Cardiac septum (tissue), 1 donor: ENCODE measurements at places on chromosomes 4 and X. TPM values are rescaled to one million over a fixed set of nuclear protein-coding genes. Genes with fewer than 3 reads are reported as not detected.
A peak's percentile ranks its signal among the peaks of the same experiment; 100 is the strongest.

DCHS2 gene
- total RNA-seq: not detected

ZNF185 gene
- 1.4 TPM for total RNA-seq

ZNF157 gene
- total RNA-seq: 0.11 TPM

CD38 gene
- 0.92 TPM for total RNA-seq

TBX22 gene
- total RNA-seq: not detected

SLC9B2 gene
- total RNA-seq: 6.4 TPM

RPL10 gene
- total RNA-seq: 1,520 TPM

TMEM154 gene
- total RNA-seq: 1.6 TPM

CCDC149 gene
- 11.7 TPM for total RNA-seq

DNA sequence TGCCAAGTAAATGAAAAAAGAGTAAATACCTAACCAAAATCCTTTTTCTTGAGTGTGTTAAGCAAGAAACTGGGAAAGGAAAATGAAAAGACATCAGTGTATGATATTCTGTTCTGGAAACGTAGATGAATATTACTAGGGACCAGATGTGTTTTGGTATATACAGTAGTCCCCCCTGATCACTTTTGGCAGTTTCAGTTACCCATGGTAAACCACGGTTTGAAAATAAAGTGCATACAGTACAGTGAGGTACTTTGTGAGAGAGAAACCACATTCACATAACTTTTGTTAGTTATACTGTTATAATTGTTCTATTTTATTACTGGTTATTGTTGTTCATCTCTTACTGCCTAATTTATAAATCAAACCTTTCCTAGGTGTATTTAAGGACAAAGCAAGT lies 250.9 kb downstream of the TENM3 start:
- no peak for DNase-seq

DNA sequence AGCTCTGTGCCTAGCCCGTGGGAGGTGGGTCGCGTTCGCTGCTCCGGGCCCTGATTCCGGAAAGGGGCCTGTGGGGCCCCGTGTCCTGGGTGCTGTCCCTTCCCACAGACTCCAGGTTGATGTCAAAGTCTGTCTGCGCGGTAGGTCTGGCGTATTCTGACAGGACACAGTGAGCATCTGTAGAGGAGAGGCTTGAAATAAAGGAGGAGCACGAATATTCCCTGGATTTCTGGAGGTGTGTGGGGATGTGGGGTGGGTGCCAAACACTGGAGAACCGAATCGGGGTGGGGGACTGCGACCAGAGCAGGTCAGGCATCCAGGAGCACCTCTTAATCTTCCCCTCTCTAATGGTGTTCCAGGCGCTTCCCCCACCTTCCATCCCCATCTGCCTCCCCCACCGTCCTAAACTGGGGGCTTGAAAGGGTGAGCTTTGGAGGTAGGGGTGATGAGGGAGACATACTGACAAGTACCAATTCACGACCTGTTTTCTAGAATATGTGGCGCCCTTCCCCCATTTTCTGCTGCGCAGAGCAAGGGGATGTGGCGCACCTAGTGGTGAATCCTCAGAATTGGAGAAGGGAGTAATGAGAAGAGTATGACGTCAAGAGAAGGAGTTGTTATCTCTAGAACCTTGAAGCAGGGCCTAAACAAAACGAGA lies 877 bp downstream of the GPRASP1 start:
- DNase-seq: no peak

GRCh38 chrX:112786076-112786475 lies 54.6 kb downstream of the AMOT start:
- DNase-seq: no peak

GRCh38 chr4:153112041-153112441 lies 92.2 kb upstream of the TRIM2 start:
- DNase-seq: no peak

GRCh38 chrX:68789966-68790365 lies 38.9 kb upstream of the EFNB1 start:
- no peak for DNase-seq

DNA sequence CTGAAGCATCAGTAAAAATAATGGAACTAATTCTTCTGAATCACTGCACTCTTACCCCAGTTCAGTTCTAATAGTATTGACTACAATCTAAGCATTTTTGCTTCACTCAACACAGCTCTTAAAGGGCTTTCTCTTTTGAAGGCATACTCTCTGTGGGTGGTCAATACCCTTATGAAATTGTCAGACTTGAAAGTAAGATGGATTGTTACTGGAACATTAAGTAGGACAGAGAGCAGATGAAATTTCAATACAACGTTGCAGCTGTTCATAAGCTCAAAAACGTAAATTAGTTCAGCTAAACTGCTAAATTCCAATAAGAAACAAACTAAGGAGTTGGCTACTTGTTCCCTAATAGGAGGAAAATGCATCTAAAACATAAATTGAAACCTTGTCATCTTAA lies 352.3 kb upstream of the TENM3 start:
- no peak for DNase-seq

GRCh38 chrX:68829582-68830418 lies 979 bp downstream of the EFNB1 start:
- peak; percentile 74 for DNase-seq

GRCh38 chr4:143336781-143337599 lies at the start of gene GAB1:
GAB1 (plus strand) TSS chr4:143336876; CDS start chr4:143337189, 313 bp downstream.
- peak; percentile 91 for DNase-seq

DNA sequence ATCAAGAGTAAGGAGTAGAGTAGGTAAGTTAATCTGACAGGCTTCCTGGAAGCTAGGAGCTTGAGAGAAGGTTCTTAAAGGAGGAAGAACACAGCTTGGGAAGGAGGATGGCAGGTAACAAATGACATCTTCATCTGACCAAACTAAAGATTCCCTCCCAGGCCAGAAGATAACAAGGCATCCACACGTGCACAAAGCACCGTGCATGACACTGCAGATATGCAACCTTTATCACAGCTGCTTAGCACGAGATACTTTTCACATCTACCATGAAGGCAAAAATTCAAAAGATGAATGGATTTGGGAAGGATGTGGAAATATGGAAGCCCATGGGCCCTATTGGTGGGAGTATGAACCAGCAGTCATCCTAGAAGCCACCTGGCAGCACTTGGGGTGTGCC lies 34.3 kb downstream of the CD99L2 start:
- no peak for DNase-seq

DNA sequence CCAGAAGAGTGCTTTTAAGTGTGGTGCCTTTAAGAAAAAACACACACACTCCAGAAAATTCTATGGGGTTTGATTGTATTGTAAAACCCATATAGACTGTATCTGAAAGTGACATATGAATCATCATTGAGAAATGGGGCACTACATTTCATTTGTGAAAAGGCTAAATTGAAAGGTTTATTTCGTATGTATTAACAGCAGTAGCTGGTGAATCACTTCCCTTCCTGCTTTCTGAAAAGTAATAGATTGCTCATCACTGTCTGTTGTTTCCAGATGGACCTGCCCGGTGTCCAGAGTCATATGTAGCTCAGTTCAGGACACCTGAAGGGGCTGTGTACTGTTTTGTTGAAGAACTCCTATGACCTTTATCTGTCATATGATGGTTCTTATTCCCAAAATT lies 28.1 kb upstream of the HPRT1 start:
- DNase-seq: no peak

GRCh38 chr4:41561244-41561643 lies 23.3 kb downstream of the LIMCH1 start:
- no peak for DNase-seq

DNA sequence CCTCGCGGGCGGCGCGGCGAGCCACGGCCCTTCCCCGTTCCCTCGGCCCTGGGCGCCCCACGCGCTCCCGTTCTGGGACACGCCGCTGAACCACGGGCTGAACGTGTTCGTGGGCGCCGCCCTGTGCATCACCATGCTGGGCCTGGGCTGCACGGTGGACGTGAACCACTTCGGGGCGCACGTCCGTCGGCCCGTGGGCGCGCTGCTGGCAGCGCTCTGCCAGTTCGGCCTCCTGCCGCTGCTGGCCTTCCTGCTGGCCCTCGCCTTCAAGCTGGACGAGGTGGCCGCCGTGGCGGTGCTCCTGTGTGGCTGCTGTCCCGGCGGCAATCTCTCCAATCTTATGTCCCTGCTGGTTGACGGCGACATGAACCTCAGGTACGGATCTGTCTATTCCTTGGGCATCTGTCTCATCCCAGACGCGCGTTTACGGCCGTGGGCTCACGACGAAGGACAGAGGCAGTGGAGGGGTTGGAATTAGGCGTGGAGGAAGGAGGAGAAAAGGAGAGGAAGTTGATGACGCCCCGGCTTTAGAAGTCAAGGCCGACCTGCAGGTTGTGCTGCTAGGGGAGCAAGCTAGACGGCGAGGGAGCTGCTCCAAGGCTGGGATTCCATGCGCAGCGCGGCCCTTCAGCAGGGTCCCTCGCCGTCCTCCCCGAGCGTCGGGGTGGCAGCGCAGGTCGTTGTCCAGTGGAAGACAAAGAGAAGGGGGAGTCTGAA lies 792 bp downstream of the SLC10A4 start:
- DNase-seq: no peak

DNA sequence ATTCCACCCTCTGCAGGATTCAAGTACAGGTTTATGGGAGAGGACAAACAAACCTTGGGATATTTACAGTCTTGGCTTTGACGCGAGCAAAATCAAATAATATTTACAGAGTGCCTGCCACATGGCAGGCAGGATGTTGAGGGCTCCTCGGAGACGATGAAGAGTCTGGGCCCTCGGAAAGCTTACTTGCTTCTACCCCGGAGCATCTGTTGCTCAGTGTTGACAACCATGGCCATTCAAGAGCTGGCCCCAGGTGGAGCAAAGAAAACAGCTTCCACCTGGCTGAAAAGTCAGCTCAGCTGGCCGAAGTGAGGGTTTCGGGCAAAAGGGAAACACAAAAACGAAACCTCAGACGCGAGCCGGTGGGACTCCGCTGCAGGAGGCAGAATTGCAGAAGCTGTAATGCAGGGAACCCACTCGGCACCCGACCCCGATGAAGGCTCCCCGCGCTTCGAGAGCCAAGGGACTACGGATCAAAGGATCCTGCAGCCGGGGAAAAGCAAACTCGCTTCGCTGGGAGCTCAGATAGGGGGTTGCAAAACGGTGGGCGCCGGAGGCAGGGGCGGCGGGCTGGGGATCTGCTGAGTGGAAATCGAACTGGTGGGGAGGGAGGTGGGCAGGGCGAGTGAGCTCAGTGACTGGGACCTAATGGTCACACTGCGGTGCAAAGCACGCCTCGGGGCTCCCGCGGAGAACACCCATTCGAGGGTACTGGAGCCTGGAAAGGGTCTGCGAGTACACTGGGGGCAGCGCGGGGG lies 805 bp downstream of the ATP8A1 start:
- DNase-seq: peak; percentile 84

DNA sequence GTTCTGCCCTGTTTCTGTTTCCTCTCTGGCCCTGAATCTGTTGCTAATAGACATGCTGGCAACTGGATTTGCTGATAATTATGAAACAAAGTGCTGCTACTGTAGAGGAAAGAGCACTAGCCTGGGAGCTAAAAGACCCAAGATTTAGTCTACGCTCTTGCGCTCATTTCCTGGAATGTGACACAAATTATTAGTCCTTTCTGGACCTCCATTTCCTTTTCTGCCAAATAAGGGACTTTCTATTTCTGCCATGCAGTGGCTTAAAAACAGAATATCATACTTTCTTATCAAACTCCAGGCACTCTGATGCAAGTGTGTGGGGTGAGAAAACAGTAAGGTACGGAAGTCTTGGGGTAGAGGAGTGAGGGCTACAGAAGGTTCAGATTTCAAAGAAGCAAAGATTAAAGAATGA lies 48.3 kb upstream of the GPR174 start:
- no peak for DNase-seq

DNA sequence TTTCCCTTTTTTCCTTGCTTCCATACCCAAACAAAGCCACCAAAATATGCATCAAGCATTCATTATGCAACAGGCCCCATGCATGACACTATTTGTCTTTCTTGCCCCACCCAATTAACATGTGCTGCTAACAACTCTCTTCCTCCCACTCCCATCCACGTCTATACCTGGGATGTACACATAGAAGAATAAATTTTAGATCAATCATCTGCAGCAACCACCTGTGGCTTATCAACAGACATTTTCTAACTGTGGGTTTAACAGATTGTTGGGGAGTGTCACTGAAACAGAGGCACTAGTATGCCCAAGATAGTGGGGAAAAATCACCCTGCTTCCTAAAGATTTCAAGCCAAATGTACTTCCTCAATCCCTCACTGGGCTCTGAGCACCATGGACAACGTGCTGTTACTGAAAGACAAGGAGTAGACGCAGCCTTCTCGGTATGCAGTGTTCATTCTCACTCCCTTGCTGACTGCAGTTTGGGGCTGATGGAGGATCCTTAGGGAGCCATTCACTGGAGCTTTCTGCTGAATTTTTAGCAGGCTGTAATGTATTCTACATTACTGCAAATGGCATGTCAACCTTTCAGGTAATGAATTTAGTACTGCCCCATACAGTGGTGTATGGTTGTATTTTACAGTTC lies 28.4 kb upstream of the TRPC5OS start:
- no peak for DNase-seq

DNA sequence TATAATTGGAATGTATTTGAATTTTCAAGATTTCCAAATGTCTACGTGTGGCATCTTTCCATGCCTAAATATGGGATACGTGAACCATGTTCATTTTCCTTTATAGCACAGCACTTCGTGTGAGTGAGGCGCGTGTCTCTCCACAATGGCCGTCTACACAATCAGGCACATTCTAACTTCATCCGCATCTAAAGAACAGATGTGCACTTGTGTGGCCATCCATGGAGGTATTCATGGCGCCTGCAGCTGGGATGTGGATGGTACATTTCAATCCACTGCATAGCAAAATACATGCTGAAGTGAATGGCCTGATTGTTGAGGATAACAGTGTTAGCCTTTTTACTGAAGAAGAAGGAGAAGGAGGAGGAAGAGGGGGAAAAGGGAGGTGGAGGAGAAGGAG lies 34.5 kb upstream of the TRIM2 start:
- no peak for DNase-seq

DNA sequence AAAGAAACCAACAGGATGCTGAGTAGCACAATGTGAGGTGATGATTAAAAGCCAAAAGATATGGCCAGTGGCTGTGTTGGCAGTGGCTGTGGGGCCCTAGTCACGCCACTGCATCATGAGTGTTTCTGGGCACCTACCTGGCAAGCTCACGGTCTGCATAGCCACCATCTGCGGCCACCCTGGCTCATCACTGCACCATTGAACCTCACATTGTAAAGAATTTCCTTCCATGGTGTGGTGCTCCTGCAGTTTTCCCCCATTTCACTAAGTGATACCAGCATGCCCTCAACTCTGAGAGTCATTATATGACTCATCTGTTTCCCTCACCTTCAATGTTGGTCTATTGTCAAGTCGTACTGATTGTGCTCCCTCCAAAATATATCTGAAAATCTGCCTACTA lies 45.5 kb upstream of the CLNK start:
- no peak for DNase-seq
